ENCODE measurements at places on chromosomes 5 and 9.

GRCh38 chr9:90974643-90975245 is 173.1 kb downstream of the SYK start:
- DNase-seq = no peak

- DNase-seq = no peak
These were observed 882.1 kb upstream of the NUDT12 start for GRCh38 chr5:104444656-104445055.

- DNase-seq = no peak
These were observed 4.6 kb upstream of the SLC9A3 start for GRCh38 chr5:528629-529511.

DNA sequence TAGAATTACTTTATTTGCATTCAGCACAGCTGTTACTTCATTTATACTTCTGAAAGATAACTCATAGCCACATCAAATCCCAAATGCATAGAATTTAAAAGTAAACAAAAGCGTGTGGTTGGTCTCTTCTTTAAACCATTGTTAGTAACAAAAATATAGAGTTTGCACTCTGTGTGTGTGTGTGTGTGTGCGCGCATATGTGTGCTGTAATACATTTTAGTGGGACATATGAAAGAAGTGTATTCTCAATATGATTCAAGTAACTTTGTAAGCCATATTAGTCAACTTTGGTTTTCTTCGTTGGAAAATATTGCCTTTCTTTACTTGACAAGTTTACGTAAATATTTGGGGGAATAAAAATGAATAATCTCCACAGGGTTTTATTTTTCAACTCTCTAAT is 106.1 kb upstream of the PRRC1 start:
- DNase-seq = no peak

GRCh38 chr9:90256345-90256744 is 386.3 kb downstream of the DIRAS2 start:
- no peak for DNase-seq

DNA sequence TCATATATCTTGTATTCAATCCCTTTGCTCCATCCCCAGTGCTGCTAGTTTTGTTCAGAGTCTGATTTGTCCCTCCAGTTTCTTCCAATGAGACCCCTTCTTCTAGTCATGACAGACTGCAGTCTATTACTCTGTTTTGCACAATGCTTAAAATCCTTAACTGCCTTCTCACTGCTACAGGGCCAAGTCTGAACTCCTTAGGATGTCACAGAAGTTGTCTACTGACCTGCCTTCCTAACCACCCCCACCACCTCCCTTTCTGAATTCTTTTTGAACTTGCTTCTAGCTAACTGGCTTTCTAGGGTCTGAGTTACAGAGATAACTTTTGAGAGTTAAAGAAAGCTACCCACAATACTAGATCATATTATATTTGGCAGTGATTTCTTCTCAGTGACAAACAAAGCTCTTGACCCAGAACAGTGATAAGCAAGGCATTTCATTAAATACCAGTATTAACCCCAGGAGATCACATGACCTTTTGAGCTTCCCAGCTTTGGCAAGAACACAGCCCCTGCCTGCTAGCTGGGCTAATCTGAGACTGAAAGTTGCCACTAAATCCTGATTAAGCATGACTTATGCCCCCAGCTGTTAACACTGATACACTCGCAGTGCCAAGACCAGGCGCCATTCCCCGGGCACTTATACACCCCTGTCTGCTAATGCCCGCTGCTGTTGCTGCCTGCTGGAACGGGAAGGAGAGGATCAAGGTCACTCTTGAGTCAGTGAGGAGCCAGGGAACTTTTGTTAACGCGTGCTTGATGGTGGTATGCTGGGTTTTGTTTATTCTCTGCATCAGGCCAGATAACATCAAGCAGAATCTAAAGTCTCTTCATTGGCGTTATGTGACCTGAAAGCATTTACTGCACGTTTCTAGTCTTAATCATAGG is 36.4 kb upstream of the ADAMTSL1 start:
- DNase-seq = peak; percentile 49

- no peak for DNase-seq
These were observed 53.9 kb downstream of the C9orf57 start for GRCh38 chr9:72006501-72006900.

- DNase-seq = no peak
These were observed 14.9 kb upstream of the VDAC1 start for GRCh38 chr5:134019636-134020035.

DNA sequence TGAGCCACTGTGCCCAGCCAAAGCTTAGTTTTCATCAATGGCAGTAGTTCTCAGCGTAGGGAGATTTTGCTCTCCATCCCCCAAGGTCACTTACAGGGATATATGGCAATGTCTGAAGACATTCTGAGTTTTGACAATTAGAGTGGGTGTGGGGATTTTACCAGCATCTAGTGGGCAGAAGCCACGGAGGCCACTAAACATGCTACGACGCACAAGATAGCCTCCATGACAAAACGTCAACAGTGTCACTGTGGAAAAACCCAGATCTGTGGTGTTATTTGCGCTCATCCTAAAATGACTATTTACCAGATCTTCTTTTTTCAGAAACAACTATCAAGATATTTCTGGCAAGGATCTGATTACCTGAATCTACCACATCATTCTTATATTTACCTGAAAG is 68.2 kb downstream of the CDC14B start:
- DNase-seq = no peak

- DNase-seq = no peak
These were observed 132.5 kb downstream of the CACNA1B start for GRCh38 chr9:138009803-138010690.

DNA sequence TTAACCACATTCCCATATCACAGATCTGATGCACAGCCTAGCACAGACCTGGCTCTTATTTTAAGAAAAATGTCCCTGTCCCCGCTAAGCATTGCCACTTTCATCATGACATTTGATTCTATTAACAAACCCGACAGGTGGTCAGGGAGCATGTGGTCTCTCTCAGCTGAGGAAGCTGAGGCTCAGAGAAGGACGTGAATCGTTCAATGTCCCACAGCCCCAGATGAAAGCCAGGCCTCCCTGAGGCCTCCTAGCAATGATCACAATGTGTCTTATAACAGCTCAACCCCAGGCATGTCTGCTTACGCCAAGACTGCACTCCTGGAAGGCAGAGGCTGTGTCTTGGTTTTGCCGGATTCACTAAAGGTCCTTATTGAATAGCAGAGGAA is 10.4 kb upstream of the CRB2 start:
- no peak for DNase-seq

DNA sequence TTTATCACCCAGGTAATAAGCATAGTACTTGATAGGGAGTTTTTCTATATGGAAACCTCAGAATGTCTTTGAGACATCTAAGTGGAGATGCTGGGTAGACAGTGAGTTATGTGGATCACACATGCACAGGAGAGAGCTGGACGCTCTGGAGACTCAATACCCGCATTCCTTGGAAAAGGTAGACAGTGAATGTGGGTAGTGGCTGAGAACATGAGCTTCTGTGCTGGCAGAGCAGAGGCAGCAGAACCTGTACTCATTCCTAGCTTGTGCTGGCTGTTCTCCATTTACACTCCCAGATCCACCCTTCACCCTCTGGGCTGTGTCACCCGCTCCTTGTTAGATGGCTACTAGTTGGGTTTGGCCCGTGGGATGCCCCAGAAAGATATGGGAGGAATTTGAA is 269.8 kb downstream of the ASTN2 start:
- DNase-seq = no peak

- DNase-seq = no peak
These were observed 31.8 kb upstream of the FRRS1L start for GRCh38 chr9:109198736-109199382.

DNA sequence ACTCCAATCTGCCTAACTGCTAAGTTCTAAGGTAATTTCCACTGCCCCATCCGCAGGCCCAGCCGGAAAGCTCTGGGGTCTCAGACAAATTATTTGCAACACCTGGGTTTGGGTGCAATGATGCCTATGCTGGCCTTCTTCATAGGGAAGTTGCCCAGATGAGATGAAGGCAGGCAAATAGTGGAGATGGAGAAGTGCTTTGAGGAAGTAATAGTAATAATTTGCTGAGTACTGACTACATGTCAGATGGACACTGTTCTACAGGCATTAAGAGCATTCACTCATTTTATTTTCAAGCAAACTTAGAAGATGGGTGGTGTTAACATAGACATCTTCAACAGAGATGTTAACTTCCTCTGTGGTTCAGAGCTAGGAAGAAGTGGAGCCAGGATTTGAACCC is 3.8 kb downstream of the PCDH12 start:
- DNase-seq = no peak
